ENCODE measurements at places on chromosomes 5 and 9.

- no peak for DNase-seq
Observed at GRCh38 chr5:115735108-115735998, 81.1 kb downstream of the CDO1 start.

DNA sequence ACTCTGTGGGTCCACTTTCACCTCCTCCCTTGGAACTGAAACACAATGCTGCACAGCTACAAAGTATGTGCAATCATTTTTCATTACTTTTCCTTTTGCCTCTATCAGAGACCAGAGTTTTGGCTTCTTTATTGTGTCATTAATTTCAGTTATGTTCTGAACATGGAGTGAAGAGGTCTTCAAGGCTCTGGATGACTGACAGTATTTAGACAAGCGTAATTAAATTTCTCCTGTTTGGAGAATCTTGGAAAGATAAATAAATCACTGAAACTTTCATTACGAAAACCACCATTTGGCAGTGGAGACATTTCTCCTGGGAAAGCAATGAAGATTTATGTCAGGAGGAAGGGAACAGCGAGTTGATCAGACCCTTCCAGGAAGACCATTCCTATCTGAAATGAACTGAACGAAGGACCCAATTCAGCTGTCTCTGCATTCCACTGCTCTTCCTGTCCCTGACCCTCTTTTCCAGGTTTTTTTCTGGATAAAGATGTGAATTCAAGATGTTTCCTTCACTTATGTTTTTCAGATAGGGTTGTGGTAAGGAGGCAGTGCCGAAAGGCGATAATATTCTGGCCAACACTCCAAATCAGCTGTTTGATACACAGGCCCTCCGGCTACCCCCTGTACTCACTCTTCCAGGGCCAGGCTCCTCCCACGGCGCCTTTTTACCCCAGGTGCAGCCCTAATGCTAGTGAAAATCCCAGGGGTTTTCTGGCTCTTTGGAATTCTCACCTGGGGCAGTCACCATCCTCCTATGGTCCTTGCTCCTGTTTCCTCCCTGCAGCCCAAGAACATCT, 77.2 kb upstream of the OSMR start:
- DNase-seq, result no peak

GRCh38 chr5:171450423-171451331, 31.2 kb downstream of the FGF18 start:
- no peak for DNase-seq

DNA sequence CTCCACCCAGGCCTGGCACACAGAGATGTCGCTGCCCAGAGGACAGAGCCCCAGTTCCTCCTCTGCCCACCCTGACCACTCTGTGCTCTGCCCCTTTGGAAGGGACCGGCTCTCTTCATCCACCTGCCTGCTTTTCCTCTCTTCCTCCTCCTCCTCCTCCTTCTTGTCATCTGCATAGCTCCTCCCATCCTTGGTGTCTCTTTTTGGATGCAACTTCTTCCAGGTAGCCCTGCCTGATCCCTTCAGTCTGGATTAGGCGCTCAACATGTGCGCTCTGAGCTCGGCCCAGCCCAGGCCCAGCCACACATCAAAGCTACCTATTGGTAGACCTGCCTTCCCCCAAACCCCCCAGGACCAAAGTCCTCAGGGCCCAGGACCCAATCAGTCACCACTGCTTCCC, 52.6 kb upstream of the RXRA start:
- DNase-seq, result no peak

DNA sequence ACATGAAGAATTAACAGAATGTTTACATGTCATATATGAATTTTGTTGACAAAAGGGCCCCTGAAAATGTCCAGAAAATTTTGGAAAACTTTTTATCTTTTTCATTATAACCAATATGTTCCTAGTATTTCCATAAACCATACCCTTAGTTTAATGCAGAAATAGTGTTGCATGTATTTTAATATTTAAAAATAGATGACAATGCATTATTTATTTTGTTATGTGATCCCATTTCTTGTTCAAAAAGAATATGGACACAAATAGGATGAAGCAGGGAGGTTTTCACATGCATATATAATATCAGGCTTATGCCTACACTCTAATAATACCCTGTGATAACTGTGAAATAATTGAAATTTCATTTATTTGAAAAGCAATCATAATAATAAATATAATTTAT, 500.5 kb downstream of the CDH18 start:
- DNase-seq, result no peak

DNA sequence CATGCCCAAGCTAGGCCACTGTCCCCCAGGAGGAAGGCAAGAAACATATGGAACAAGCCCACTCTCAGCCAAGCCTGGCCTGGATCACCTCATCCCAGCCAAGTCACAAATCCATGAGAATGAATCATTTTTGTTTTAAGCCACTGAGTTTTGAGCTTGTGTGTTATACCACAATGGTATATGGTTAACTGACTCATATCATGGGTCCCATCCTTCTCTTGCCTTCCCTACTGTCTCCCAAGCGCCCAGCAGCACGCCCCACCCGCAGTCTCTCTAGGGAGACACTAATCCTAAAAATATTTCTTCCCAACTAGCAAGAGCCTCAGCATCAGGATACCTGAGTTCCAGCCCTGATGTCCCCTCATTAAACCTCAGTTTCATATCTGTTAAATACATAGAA, 248.1 kb downstream of the CDK5RAP2 start:
- DNase-seq, result no peak

DNA sequence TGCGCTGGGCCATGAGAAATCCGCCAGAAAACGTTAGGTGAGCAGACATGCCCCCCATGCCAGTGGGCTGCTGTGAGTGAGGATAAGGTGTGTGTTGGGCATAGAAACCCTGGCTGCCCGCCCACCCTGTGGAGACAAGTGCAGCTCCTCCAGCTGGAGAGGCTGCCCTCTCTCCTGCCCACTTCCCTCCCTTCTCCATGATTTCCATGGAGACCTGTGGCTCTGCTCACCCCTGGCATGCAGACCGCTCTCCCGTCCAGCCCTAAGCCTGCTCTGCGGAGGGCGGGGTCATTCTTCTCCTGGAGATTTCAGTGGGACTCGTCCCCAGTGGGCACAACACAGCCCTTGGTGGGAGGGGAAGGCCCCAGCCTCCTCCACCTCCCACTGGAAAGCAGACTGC, 133.0 kb upstream of the FAM120A start:
- no peak for DNase-seq

- no peak for DNase-seq
Observed at GRCh38 chr5:117424559-117424958, 849.9 kb upstream of the SEMA6A start.

DNA sequence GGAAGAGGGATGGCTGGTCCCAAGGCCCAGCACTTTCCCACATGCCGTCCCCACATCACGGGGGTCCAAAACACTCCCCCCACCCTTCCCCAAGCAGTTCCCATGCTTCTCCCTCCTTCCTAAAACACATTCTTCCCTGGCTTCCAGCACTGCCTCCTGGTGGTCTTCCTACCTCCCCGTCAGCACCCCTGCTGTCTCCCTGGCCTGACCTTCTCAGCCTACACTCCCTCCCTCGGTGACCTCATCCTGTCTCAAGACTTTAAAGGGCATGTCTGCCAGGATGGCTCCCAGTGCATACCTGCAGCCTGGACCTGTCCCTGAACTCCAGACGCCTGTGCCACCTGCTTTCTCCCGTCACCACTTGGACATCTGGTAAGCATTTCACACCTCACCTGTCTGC, 4.3 kb upstream of the NCS1 start:
- no peak for DNase-seq

GRCh38 chr9:79617395-79617794, 45.6 kb downstream of the TLE4 start:
- no peak for DNase-seq

DNA sequence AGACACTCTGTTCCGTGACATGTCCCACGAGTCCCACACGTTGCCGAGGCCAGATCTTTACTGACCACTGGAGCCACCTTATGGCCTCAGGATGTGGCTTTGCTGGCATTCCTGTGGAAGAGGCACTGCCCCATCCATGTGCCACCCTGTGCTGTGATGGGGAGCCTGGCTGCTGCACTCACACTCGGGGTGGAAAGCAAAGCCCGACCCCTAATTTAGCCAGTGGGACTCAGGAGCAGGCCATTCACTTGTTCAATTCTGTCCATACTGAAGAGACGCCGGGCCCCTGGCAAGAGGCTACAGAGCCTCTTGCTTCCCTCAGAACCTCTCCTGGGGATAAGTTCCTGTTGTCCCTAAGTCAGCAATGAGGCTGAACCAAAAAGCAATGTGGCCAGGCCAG, 18.6 kb upstream of the CEP72 start:
- no peak for DNase-seq

DNA sequence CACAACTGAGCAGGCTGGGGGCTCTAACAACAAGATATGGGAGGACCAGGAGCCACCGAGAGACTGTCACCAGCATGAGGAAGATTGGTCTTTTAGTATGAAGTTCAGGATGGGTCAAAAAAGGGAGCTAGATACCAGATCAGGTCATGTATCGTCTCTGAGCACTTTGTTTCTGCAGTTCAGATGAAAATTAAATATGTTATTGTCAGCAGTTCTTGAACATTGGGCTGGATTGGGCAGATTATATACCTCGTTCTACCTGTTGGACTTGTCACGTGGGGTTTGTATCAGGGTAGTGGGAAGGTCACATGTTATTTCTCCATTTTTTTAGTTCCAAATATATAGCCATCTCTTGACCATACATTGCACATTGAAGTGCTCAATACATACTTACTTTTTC, 47.3 kb downstream of the RCL1 start:
- DNase-seq, result no peak

GRCh38 chr9:73402081-73403028, 250.7 kb downstream of the ANXA1 start:
- no peak for DNase-seq

- DNase-seq, result no peak
Observed at GRCh38 chr9:105662184-105663104, at the start of gene TAL2. TSS of gene TAL2 (plus strand) at chr9:105662457. CDS start at chr9:105662497, 40 bp downstream.

- DNase-seq, result no peak
Observed at GRCh38 chr9:95157481-95158151, 159.9 kb downstream of the FANCC start.

GRCh38 chr5:36305571-36306326, 4.0 kb upstream of the RANBP3L start:
- DNase-seq, result no peak

GRCh38 chr9:131270171-131271015, 5.9 kb downstream of the FAM78A start:
- DNase-seq, result peak; percentile 37

DNA sequence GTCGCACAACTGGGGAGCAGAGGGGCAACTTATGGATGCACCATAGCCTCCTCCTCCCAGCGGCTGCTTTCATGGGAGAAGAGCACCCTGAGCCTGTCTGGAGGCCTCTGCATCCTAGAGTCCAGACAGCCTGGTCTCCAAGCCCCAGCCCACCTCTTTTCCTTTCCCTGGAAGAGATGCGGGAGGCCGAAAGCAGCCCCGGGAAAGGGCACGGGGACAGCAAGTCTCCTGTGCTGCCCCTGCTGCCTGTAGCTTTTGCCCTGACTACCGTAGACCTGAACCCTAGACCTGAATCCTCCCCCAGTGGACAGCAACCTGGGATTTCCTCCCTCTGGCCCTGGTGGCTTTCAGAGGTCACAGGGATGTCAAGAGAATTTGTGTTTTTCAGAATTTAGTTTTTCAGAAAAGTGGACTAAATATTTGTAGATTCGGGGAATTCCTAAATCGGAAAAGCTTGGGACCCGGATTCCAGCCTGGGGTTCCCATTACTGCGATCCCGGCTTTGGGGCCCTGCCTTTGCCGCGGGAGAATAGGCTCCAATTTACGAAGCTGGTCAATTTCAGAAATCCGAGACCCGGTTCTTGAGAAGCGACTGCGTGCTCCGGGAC, 4.3 kb upstream of the PITX1 start:
- no peak for DNase-seq

DNA sequence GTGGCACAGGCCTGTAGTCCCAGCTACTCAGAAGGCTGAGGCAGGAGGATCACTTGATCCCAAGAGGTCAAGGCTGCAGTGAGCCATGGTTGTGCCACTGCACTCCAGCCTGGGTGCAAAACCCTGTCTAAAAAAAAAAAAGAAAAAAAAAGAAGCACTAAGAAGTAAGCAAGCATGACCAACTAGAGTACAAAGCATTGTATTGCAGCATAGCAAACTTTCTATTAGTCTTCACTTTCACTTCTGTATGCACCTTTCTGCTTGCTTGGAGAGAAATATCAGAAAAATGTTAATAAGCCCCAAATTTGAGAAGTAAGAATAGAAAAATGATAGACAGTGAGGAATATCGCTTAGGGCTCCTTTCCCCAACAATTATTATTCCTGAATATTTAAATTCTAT, 497.7 kb upstream of the WWC1 start:
- no peak for DNase-seq

DNA sequence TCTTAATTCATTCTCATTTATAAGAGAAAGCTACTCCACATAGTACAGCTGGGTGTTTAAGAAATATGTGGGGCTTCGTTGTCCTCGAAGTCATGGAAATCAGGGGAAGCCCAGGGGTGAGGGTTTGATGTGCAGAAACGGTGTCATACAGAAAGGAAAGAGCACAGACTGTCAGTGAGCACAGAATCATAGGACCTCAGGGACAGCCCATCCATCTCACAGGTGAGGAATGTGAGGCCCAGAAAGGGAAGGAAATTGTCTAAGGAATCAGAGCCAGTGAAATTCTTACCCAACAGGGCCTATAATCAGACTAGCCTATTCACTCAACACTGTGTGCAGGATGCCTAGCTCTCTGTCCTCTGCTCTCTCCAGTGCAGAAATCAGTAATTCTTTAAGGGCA, 535.6 kb downstream of the SPOCK1 start:
- DNase-seq, result no peak

GRCh38 chr5:68369457-68370125, 154.0 kb downstream of the PIK3R1 start:
- DNase-seq, result no peak

DNA sequence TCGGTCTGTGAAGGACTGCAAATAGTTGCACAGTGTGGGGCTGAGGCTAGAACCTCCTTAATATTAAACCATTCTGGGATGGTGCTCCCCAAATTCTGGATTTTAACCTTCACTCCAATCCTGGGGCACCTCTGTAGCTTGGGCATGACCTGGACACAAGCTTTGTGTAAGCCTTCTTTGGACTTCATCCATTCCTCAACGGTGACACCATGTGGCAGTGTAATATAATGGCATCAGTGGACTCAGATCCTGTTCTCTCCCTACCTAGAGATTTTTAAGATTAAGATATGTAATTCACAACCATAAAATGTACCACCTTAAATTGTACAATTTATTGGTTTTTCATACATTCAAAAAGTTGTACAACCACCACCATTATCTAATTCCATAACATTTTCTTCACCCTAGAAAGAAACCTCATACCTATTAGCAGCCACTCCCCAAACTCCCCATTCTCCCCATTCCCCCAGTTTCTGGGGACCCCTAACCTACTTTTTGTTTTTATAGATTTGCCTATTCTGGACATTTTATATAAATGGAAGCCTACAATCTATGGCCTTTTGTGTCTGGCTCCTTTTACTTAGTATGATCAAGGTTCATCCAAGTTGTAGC, 4.8 kb upstream of the PLGRKT start:
- no peak for DNase-seq

DNA sequence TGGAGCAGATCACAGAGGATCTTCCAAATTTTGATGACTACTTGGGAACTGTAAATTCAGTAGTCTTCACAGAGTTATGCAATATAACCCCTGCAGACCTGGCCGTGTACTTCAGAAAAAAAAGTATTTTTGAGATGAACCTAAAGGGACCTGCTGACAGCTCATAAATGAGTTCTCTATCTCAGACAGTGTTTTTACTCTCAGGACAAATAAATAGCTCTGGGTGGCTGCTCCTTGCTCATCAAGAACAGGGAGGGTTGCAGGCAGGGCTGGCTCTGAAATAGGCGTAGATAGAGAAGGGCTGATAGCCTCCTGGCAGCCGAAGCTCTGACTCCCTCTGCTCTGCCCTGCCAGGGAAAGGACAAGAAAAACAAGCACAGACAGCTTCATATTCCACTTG, 64.8 kb downstream of the PLAC8L1 start:
- no peak for DNase-seq

GRCh38 chr9:111833941-111834340, 39.2 kb upstream of the SHOC1 start:
- no peak for DNase-seq

Measured in effector CD8-positive, alpha-beta T cell (primary cell).